ENCODE measurements at places on chromosomes 4 and X.

GRCh38 chrX:117633277-117633676 lies 483.3 kb downstream of the KLHL13 start:
- no peak for DNase-seq

DNA sequence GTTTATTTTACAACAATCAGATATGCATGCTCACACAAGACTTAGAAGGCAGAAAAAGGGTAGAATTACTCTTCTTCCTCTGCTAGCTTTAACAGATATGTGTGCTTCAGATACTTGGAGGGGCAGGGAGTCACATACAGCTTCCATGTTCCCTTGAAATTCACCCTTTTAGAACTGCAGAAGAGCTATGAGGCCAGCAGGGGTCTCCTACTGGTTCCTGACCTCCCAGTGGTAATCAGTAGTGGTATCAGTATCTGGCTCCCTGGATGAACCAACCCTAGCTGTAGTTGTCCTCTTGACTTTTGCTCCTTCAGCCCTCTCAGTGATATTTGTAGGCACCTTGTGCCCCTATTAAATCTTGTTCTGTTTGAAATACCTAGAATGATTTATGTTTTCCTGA lies 81.5 kb downstream of the RCHY1 start:
- DNase-seq, result no peak

DNA sequence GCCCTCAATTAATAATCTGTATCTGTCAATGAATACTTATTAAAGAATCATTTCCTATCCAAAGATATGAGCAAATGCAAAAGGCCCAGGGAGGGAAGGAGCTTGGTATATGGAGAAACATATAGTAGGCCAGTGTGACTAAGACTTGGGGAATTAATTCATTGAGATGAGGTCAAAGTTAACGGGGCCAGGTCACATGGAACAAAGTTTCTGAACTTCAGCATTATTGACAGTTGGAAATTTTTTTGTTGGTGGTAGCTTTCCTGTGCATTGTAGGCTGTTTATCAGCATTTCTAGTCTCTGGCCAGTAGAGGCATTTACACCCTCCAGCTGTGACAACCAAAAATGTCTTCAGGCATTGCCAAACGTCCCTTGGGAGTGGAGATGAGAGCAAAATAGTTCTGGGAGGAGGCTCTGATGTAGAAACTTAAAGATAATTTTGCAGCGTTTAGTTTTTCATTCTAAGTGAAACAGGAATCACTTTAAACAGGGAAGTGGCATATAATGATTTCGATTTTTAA lies 202.0 kb downstream of the SLC4A4 start:
- DNase-seq, result no peak

- DNase-seq, result no peak
Measured at GRCh38 chr4:169159624-169160171, 111.1 kb downstream of the SH3RF1 start.

DNA sequence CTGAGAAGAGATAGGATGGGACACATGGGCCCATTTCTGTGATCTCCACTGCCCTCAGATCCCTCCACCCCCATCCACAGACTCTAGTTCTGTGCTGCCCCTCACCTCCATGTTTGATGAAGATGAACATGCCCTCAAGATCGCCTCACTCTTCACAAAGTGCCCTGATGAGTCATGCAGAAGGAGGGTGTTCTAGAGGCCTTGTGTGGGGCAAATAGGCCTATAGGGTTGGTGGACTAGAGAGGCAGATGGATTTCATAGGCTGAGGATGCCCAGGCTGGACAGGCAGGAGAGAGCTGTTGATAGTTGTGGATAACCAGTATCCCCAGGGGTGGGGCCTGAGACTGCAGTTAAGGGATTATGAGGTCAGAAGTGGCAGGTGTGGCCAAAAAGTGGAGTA lies at the start of gene CXorf65:
CXorf65 (minus strand) TSS at position 314 of the 400 bp plus-strand sequence; CDS start at position 130, 184 bp downstream.
- no peak for DNase-seq

Data from activated CD4-positive, alpha-beta T cell treated with anti-CD3 and anti-CD28 coated beads, Interleukin-2, amount 50 U/mL, for 4 hours (primary cell).